ENCODE measurements at places on chromosomes 7 and 10.

DNA sequence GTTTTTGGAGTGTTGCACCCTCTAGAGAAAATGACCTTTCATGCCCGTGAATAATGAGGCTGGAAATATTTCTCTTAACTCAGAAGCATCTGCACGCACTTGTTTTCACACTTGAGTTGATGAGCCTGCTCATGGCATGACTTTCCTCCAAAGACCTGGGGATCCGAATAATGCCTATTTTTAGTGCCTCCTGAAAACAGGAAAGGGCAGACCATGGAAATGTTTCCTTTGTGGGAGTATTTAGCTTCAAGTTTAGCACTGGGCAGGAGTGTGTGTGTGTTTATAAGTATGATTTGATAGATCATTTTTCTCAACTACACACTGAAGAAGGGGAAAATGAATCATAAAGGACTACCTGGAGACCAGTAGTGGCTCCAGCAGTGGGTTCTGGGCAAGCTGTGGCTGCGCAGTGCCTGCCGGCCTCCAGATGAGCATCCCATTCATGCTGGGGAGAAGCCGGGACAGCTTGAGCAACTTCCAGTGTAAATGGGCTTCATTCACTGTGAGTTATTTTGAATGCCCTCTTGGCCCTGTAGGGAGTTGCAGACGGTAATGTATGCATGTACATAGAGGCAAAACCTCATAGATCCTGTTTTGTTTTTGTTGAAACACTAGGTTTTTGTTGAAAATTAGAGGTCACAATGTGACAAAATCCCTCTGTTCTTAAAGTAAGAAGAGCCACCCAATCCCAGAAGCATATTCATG, 117.8 kb upstream of the INSYN2A start:
- DNase-seq: no peak

GRCh38 chr7:131932271-131932670, 375.8 kb upstream of the PODXL start:
- DNase-seq: no peak

GRCh38 chr10:79445977-79446757, 743 bp upstream of the ZCCHC24 start:
- peak; percentile 15 for DNase-seq

DNA sequence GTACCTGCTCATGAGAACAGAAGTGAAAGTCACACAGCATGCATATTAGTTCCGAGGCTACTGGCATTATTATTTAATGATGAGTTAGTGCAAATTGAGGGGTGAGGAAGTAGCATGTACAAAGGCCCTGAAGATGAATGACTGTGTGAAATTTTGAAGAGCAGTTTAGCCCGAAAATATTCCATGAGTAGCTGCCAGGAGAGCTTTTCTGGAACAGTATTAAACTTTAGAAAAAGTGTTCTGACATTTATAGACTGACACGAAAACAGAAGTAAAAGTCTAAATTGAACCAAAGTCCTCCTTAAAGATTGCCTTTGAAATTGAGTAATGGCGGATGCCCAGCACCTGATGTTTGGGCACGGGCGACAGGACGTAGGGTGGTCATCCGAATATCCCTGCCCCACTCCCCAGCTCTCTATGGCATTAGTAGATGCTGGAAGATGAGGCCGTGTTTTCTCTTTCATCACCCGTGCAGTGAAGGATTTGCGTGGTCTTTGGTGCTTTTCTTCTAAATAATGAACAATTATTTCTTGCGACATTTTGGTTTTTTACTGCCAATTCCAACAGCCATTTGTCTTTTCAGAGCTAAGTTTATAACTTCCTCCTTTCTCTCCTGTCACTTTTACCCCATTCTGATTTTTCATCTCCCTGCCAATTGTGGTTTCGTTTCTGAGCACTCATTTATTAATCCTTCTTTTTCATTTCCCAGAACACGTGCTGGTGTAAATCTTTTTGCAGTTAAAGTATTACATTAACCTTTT, 192.6 kb downstream of the MGMT start:
- no peak for DNase-seq

DNA sequence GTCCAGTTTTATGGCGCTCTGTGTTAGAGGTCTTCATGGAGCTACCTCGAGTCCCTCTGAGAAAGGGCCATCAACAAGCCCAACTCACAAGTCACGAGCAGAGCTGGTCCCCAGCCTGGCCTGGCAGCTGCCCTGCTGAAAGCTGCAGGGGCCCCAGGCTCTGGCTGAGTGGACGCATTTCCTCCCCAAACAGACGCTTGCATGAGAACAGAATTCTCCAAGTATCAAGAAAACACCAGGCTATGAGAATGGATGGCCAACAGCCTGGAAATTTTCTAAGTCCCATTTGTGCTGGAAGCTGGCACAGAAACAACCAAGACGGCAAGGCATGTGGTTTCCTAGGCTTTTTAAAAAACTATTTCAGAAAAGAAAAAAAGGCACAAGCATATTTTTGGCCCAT, 114.8 kb downstream of the FAM53B start:
- no peak for DNase-seq

- DNase-seq: no peak
Observed at GRCh38 chr7:2621061-2621828, 10.5 kb upstream of the TTYH3 start.

DNA sequence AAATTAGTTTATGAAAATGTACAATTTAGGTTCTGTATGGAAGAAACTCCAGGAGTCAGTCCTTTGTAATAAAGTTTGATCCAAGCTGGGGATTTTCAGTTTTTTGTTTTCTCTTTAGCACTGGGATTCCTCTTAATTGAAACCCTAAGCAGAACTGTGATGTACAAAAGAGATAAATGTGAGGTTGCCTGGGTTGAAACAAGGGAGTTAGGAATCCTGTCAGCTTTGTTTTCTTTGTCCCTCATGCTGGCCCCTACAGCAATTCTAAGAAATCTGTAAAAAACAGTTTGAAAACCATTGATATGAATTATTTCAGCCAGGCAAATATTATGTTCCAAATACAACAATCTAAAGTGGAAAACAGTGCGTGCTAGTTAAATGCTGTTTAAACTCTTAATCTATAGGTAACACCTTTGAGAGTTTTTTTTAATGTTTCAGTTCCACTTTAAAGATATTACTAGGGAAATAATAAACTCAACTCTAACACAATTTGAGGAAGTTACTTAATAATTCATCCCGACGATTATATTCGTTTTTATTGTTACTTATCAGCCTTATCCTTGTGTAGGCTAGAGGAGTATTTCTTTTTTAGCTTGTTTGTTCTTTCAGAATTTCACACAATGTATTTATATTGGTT, 65.3 kb downstream of the SGCE start:
- DNase-seq: no peak

GRCh38 chr7:131945957-131946544, 389.6 kb upstream of the PODXL start:
- no peak for DNase-seq

GRCh38 chr10:48804740-48805182, 120.1 kb downstream of the WDFY4 start:
- no peak for DNase-seq

DNA sequence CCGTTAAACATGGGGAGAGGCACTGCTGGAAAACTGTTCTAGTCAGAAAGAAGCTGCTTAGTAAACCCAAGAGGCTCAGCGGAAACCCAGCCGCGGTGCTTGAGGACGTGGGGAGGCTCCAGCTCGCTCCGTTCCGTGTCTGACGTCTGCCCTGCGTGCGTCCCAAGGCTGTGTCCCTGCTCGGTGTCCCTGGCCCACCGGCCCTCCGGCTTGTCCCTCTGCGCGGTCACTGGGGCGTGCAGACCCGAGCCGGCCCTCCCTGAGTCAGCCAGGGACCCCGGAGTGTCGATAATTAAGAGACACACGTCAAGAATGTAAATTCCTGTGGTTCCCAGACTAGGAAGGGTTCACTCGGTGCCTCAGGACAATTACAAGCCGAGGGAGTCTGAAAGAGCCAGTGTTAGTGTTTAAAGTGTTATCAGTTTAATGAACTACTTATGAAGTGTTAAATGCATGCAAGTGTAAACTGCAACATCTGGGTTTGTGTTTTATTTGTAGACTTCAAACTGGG, 98.9 kb downstream of the WDR11 start:
- DNase-seq: no peak

DNA sequence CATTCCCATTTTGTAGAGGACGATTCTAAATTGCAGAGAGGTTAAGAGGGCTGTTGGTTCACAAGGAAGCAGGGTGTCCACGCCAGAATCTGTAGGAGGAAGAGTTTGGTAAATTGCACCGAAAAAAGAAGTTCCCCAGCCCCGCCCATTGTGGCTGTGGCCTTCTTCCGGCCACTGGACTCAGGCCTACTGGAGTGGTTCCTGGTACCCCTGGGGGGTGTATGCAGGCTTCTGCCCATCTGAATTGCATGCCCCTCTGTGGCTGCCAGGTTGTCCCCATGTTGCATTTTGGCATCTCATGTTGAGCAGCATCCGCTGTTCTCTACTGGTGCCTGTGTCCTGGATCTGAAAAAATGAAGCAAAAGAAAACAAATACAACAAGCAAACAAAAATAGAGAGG, 234.2 kb downstream of the WDR11 start:
- no peak for DNase-seq

GRCh38 chr10:70260259-70260658, 23.5 kb downstream of the NPFFR1 start:
- DNase-seq: no peak

Measured in CD4-positive, alpha-beta T cell treated with Interleukin-1 beta for 1 hour (primary cell).